DMS79 treated with DMSO at 0.1 percent for 48 hours (cell line): ENCODE measurements at places on chromosomes 1 and 21.

- DNase-seq = no peak
These were observed 48.9 kb downstream of the MEF2D start for GRCh38 chr1:156451505-156452160.

DNA sequence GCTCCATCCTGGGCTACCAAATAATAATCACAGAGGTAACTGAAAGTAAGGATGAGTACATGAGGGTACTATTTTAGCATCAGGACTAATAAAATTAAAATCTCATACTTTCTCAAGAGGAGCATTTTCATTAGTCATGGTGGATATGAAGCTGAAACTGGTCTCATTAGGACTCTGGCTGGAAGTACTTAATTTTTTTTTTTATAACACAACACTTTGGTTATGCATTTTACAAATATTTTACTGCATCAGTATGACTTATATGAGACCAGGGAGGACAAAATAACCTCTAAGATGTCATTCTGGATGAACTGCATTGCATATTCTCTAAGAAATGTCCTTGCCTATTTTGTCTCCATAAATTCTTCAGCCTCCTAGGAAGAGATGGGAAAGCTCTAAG, 290.9 kb downstream of the HLX start:
- no peak for DNase-seq

- no peak for DNase-seq
These were observed 44.8 kb downstream of the OLFML3 start for GRCh38 chr1:114024049-114024448.

GRCh38 chr1:45583666-45584350, at the start of gene NASP:
Gene NASP (plus strand): TSS chr1:45584041. CDS start chr1:45584147, 106 bp downstream.
- peak; percentile 88 for DNase-seq

DNA sequence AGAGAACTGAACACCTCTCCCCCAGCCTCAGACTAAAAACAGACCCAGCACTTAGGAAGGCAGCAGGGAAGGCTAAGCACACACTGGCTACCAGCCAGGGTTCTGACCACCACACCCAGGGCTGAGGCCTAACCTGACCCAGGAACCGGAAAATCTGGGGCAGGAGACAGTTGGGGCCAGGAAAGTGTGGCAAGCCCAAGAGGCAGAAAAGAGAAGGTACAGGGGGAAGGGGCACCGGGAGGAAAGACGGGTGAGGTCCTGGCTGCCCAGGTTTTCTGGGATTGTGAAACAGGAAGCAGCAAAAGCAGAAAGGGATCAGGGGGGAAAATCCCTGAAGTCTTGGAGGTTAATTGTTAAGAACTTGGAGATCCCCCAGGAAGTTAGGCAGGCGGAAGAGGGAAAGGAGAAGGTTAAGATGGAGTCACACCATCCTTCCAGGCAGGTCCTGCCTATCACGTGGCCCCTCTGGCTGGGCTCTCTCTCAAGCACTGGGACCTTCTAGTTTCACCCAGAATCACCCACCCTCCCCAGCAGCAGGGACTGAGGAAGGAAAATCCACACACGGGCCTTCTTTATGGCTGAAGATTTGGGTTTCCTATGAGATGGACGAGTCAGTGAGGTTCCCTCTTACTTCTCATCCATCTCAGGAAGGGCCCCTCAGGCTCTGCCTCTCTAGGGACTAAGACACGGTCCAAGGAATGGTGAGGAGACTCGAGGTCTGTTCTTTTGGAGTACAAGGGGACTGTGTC, 2.6 kb downstream of the HDGF start:
- DNase-seq = no peak

DNA sequence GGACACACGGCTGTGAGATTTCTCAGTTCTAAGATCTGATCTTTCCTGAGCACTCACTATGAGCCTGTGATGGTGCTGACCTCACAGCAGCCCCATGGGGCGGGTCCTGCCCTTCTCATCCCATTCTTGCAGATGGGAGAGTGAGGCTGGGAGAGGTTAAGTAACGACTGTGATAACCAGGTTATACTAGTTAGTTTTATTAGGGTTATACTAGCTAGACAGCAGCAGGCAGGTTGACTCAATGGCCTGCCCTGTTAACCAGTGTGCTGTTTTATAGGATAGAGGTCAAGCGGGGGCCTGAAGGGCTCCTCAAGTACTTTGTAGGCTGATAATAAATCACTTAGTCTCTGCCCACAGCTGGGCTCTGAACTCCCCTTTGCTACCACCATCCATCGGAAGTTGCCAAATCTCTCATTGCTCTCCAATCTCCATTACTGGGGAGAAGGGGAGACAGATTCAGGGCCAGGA, 4.8 kb downstream of the CNTN2 start:
- DNase-seq = no peak
